ENCODE measurements at places on chromosomes 7 and 10.
A peak's percentile ranks its signal among the peaks of the same experiment; 100 is the strongest.

DNA sequence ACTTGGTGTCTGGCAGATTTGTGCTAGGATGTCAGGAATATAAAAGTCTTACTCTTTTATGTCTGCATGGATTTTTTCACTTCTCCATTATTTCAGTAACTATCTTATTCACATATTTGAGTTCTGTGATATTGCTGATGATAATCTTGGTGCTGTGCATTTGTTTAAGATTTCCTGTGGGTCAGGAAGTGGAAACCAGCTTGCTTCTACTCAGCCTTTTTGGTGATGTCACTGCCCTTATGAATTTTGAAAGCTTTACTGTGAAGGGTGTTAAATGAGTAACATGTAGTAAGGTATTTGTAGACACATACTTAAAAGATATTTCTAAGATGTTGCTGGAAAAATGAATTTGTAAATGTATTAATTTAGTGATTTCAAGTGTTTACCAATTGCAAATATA, 69.5 kb upstream of the VOPP1 start:
- DNase-seq: no peak

DNA sequence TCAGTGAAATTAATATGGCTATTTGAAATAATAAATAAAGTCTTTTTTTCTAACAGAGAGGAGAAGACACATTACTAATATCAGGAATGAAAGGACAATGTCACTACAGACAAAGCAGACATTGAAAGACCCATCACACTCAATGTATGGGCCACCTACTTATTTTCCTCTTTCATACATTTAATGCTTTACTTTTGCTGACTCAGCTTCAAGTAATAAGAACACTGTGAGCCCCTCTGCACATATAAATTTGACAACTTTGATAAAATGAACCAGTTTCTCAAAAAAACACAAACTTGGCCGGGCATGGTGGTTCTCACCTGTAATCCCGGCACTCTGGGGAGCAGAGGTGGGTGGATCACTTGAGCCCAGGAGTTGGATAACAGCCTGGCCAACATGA, 664.2 kb upstream of the COBL start:
- no peak for DNase-seq

DNA sequence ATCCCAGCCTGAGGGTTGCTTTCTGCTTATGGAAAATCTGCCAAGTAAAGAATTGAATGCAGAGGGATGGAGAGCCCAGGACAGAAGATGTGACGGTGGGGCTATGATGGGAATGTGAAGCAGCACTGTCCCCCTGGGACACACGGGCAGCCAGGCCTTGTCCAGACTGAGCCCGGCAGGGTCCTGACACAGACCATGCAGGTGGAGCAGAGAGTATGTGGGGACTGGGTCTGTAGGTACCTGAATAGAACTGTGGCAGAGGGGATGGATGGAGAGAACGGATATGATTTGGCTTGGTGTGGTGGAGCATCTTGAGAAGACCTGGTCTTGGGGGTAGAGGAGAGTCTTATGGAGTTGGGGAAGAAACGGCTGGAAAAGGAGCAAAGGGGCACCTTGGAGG, 732 bp upstream of the LRRC18 start:
- no peak for DNase-seq

DNA sequence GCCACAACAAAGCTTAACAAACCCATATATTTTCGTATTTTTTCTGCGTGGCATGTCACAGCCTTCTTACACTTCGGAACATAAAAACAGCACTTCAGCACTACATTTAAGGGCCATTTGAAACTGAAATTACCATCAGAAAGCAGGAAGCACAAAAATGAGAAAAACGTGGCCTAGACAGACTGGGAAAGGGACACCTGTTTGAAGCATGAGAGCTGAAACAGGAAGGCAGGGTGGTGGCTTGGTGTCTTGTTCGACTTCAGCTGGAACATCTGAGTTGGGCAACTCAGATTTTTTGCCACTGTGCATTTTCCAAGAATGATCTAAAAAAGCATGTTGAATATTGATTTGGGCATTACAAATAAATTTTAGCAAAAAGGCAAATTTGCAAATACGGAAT, 243.2 kb downstream of the ELMO1 start:
- DNase-seq: no peak

- no peak for DNase-seq
Observed at GRCh38 chr10:78524941-78525340, 491.3 kb downstream of the RPS24 start.

DNA sequence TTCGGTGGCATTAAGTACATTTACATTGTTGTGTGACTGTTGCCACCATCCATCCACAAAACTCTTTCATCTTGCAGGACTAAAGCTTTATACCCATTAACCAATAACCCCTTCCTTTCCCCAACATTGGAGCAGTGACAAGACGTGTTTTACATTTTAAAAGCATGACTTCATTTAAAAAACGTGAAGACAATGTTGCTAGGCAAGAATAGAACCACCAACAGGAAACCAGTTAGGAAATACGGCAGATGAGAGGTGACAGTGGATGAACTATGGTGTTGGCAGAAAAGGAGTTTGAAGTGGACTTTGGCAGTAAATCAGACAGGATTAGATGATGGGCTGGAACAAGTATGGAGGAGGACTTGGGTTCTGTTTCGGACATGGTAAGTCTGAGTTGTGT, 17.0 kb downstream of the TMEM236 start:
- peak; percentile 73 for DNase-seq

DNA sequence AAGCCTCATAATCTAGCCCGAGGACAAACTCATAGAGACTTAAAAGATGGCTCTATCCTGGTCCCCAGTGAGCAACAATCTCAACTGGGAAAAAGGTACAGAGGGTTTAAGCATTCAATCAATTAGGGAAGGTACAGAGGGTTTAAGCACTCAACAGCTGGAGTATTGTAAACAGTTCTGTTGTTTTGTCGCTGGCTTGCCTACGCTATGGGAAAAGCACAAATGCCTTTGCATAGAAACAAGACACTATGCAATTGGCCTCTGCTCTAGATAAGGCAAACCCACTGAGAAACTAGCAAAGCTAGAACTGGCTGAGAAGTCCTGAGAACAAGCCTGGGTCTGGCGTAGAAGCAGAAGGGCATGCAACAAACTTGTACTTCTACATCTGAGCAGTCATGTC, 69.3 kb downstream of the GFRA1 start:
- no peak for DNase-seq

GRCh38 chr7:36659172-36659516, 65.2 kb downstream of the AOAH start:
- peak; percentile 94 for DNase-seq

DNA sequence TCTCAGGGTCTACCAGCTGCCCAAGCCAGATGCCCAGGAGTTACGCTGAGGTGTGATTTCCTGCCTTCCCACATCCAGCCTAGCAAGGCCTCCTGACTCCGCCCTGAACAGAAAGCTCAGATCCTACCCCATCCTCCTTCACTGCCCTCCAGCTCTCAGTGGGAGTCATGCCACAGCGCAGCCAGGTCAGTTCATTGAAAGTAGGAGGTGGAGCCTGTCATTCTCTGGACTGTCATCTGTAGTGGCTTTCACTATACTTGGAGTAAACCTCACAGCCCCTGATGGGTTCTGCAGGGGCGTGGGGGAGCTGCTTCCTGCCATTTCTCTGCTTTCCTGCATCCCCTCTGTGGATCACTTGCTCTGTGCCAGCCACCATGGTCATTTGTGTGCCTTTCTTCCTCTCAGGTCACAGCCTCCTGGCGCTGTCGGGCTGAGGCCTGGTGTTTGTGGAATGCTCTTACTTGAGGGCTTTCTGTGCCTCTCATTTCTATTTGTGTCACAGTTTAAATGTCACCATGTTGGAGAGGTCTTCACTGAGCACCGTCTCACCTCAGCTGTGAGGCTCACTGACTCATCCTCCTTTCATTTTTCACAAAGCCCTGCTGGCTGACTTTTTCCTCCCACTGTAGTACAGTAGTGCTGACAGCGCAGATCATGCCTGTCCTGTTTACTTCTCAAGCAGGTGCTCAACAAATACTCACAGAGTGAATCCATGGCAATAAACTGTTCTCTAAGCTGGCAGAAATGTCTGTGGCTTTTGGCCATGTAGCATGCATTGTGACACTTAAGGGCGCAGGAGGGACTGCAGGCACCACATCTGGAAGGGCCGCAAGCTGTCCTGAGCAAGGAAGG, 61.0 kb upstream of the TMEM248 start:
- DNase-seq: no peak

DNA sequence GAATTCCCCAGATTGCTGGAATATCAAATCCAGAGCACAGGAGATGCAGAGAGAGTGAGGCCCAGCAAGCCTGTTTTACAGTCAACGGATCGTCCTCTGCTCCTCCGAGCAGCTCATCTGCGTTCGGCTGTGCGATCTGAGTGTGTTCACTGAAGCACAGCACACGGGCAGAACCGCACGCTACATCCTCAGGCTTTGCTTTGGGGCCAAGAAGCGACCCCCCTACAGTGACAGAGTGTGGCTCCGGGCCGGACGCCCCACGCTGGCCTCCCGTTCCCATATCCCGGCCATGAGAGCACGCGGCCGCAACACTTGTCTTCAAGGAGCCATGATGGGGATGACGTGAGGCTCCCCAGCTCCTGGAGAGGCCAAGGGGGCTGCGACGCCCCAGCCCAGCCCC, 431.4 kb downstream of the DNAJB6 start:
- no peak for DNase-seq

- DNase-seq: peak; percentile 90
Observed at GRCh38 chr7:43535810-43536585, 46.9 kb upstream of the STK17A start.

DNA sequence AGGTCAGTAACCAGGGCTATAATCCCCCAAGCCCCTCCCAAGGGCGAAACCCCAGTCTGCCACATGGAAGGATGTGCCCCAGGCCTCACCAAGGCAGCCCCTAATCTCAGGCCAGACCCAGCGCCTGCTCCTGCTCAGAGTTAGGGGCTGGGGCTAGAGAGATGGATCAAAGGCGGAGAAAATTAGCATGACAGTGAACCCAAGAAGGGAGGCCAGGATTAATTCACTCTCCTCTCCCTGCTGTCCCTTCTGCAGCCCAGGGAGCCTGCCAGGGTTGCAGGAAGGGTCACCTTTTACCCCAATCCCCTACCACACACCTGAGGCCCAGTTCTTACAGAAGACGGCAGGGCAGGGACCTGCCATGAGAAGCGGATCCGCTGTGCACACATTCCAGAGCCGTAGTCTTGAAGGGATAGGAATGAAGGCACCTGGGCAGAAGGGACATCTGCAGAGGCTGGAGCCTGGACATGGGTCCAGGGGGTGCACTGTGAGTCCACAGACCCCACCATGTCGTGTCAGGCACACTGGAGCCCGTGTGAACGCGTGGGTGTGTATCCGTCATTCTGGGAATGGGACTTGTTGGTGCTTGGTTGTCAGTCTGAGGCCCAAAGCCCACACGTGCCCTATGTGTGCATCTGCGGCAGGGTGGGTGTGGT, 11.9 kb upstream of the ZMIZ1 start:
- no peak for DNase-seq

DNA sequence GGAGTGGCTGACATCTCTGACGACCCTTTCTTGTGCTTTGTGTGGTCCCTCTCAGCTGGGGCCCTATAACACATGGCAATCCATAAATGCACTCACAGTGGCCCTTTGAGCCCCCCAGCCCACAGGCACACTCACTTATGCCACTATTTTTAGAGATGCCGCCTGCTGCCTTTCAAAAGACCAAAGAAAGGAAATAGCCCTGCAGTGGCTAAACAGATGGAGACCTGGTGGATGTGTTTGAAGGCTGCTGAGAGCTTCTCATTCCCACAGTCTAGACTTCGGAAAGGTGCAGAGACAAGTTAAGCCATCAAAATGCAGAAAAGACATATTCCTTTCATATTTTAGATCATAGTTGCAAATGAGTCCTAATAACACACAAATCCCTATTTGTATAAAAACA, 42.0 kb upstream of the PDZD8 start:
- no peak for DNase-seq

DNA sequence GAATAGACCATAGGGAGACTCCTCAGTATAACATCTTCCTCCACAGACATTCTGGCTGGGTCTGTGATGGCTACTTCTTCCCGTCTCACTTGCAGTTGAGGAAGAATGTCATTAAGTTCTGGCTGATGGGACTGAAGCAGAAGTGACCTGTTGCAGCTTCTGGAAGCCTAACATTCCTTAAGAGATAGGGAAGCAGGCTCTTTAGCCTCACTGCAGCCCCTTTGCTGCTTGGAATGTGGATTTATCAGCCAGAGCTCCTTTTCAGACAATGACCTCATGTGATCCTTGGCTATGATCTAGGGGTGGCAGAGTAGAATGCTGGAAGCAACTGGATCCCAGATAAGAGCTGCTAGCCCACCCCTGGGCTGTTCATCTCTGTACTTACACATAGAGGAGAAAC, 142.5 kb downstream of the RNF216 start:
- DNase-seq: peak; percentile 28

GRCh38 chr10:86753051-86753450, 3.4 kb upstream of the BMPR1A start:
- no peak for DNase-seq

GRCh38 chr7:92621026-92621540, 30.9 kb upstream of the FAM133B start:
- DNase-seq: peak; percentile 95

DNA sequence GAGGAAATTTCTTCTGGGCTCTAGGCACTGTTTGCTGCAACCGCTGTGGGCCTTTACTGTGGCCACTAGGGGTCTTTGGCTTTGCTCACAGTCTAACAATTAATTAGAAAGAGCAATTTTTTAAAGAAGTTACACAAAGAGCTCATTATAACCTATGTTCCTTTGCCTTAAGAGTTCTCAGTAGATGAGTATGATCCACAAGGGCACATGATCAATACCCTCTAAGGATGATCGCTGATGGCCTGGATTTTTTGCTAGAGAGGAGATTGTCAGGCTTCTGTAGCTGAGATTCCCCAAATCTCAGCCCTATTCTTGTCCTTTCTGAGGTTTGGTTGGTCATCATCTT, 80.8 kb upstream of the RHOBTB1 start:
- DNase-seq: peak; percentile 18

- no peak for DNase-seq
Observed at GRCh38 chr10:1611936-1612550, 125.3 kb downstream of the ADARB2 start.

DNA sequence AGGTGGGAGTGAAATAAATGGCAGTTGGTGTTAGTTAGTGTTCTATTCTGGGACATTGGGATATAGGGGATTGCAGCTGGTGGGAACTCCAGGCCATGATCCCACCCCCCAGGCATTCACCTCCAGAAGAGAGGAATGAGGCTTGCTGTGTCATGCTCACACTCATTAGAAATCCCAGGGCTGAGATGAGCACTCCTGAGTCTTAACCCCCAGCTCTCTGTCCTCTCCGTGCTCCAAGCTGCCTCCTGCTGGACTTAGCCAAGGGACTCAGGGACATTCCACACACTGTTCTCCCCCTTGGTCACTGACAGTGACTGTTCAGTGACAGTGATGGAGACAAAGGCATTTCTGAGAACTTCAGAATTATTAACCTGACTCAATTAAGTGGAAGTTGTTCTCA, 21.5 kb downstream of the CYP26A1 start:
- DNase-seq: no peak

- DNase-seq: peak; percentile 54
Observed at GRCh38 chr7:26061678-26062603, 90.1 kb upstream of the NFE2L3 start.

DNA sequence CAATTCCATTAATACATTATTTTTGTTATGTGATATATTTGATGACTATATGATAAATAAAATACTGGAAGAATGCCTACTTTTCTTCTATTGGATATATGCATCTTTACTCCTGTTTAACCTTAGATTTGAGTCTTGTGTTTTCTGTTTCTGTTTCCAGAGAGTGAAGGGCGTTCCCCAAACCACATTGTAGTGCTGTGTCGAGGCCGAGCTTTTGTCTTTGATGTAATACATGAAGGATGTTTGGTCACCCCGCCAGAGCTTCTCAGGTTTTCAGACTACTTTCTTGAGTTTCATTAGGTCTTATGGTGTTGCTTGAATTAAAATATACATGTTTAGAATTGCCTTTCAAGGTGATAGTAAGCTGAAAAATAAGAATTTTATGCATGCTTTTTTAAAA, 23.8 kb downstream of the CROT start:
- DNase-seq: no peak

Data from cardiac fibroblast (primary cell).